ENCODE measurements at places on chromosomes 11 and 22.

GRCh38 chr11:79438631-79439409 lies 2.0 kb downstream of the TENM4 start:
- DNase-seq, result peak; percentile 72

DNA sequence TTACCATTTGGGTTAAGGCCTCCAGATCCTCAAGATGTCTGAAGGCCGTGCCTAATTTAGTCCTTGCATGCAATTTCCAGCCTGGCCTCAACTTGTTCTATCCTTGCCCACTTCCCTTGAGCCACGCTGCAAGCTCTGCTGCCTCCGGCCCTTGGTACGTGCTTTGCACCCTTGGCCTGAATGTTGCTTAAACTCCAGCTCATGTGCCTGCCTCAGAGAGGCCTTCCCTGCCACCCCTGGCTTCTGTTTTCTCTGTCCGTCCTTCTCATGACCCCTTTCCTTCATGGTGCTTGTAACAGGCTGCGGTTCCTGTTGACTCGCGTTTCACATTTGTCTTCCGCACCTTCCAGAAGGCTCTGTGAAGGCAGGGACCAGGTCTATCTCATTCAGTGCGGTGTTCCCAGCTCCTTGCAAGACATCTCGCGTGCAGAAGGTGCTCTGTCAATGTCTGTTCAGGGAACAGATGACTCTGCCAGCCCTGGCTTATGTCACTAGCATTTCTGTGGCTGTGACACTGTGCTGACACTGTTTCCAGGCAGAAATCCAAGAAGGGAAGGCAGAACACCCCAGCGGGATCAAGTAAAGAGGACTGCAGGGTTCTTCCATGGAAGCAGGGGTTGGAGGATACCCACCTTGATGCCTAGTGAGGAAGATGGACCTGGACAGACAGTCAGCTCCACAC lies 61.8 kb downstream of the FBLN1 start:
- no peak for DNase-seq

DNA sequence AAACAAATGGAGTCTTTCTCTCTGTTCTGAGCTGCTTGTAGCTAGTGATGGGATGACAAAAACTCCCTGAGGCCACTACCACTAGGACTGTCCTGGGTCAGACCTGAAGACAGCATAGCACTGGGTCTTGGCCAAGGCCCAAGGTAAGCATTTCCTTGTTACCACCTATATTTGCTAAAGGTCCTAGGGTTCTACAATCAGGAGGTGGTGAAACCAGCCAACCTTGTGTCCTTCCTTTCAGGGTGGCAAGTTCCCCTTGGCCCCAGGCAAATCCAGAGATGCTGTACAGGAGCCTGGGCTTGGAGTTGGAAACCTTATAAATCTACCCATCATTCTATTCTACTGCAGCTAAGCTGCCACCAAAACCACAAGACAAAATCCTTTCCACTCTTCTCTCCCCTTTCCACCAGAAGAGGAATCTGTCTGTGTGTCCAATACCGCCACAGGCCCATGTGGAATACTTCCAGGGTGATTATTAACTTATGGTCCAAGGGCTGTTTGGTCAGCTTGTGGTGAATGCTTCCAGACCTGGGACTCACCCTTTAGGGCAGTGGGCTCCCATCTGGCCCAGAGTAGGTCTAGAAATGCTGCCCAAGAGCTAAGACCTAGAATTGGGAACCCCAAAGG lies 16.8 kb downstream of the SLC22A25 start:
- DNase-seq, result no peak

GRCh38 chr22:37443977-37444376 lies 16.7 kb upstream of the ELFN2 start:
- no peak for DNase-seq

DNA sequence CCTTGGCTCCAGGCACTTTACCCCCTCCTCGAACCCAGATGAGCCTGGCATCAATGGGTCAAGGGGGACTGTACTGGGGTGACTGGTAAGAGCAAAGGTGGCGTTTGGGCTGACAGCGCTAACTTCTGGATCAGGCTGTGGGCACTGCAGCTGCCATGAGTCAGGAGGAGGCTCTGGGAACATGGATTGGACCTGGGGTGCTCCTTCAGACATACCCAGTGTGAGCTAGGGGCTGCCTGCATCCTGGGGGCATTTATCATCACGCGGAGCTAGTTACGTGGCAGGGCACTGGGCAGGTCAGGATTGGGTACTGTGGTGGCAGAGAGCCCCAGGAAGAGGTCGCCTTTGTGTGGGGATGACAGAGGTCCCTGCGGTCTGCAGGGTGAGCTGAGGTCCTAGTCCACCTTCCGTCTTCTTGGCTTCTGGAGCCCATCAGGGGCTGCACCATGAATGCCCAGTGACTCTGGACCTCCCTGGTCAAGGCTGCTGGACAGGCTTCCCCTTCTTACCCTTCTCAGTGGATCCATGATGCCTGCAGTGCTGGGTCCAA lies 13.1 kb downstream of the GRIK4 start:
- no peak for DNase-seq

DNA sequence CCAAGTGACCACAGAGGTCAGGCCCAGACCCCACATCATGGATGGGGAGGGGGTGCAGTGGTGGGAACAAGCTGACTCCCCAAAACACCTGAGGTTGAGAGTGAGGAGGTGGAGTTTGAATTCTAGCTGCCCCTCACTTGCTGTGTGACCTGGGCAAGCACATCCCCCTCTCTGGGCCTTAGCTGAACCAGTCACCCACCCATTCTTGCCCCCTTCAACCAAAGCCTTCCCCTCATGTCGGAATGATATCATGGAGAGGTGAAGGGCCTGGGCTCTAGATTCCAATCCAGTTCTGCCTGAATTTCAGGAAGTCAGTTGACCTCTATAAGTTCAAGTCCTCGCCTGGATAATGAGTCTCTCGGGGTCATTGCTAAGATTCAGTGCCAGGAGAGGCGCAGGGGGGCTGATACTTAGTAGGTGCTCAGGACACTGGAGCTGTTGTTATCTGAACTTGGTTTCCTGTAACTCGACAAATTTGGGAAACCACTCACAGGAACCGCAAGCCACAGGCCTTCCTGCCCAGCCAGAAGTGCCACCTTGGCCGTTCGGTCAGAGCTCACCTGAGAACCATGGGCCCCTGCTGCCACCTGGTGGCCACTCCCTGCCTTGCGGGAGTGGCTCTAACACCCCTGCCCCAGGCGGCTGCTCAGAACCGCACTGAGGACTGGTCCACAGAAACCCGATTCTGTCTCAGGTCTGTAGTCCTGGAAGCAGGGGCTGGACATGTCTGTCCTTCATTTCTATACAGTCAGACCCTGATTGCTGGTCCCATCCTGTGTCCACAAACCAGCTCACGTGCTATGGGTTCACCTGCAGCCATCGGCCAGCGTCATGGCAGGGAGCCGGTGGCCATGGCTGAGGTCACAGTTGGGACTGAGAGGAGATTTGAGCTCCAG lies 6.9 kb downstream of the CDC42EP1 start:
- DNase-seq, result peak; percentile 97

DNA sequence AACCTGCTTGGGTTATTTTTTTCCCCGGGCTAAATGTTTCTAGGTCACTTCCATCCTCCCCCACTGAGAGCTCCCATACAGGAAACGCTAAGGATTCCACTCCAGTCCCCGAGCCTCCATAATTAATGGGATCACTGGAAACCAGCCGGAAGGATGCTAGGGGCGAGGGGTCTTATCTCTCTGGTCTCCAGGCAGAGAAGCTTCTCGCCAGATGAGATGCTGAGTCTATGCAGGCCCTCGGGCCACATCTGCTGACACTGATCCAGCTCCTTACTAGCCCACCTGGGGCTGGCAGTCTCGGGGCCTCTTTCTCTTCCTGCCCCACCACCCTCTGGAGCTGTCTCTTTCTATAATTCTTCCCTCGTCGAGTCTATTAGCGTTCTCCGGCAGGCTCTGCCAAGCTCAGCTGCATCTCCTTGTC lies 125.9 kb upstream of the SYT13 start:
- peak; percentile 50 for DNase-seq

DNA sequence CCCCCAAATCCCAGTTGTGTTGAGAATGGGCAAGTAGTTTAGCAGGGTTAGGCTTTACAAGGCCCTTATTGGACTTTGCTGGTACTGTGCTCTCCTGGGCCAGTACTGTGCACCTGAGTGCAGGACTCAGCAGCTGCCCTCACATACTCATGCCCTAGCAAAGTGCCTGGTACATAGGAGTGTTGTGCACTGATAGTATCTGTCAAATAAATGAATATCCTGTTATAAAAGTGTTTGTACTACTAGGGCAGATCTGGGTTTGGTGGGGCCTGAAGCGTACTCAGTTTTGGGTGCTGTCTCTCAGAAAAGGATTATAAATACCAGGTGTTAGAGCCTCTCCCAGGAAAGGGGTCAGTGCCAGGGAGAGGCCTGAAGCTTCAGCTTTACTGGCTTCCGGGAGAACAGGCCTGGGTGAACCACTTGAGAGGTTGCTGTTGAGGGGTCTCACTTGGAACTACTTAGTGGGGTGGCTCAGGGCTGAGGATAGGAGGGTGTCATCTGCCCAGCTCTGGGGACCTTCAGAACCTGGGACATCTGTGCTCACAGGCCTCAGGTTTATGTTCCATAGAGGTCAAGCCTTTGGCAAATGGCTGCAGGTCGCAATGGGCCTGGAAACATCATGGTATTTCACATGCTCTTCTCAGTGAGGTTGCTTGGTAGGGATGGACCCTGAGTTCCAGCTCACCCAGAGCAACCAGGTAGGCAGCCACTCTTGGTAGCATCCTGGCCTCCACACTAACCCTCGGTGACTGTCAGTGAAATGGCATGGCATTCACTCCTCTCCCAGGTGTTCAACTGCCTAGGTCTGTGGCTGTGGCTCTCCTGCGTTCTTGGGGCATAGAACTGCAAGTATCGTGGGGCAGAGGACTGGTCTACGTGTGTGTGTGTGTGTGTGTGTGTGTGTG lies 106.1 kb downstream of the ZBTB16 start:
- DNase-seq, result no peak

GRCh38 chr11:16154715-16155396 lies 201.5 kb downstream of the SOX6 start:
- DNase-seq, result no peak

DNA sequence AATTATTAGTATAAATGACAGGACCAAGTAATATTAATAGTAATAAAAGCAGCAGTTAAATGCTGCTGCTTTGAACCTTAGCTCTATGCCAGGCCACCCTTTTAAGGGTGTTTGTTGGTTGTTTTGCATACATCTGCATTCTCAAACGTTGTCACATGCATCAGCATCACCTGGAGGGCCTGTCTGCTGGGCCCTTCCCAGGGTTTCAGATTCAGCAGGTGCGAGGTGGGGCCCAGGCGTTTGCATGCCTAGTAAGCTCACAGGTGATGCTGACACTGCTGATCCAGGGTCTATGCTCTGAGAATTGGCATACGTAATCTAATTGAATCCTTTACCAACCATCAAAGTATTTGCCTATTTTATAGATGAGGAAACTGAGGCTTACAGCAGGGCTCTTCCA lies 246.5 kb downstream of the CADM1 start:
- DNase-seq, result peak; percentile 51

DNA sequence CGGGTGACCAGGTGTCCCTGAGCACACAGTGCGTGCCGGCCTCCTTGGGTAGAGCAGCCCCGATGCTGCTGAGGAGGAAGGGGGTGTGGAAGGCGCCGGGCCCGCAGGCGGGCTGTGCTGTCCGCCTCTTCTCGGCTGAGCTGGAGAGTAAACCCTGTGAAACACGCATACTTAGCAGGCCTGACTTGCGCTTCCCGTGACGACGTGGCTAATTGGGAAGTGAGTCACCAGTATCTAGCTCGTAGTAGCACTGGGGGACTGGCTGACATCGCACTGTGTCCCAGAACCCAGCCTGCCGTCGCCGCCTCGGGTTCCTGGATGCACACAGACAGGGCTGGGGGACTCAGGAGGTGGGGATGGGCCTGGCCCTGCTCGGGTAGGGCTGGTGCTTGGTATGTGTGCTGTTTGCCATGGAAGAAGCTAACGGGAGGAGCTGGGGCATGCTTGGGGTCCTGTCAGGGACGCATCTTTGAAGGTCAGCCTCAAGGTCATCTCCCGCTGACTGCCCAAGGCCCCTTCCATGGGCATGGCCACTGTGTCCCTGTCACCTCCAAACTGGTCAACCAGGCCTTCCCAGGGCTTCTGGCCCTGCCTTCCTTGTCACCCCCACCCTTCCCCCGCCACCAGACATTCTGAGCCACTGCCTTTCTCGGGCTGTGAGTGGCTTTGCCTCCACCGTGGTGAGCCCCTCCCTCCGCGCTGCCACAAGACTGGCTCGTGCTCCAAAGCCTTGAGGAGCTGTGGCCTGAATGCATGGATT lies 1327.0 kb downstream of the BRD1 start:
- DNase-seq, result no peak

- peak; percentile 73 for DNase-seq
Measured at GRCh38 chr22:41524809-41525449, 19.3 kb downstream of the POLR3H start.

DNA sequence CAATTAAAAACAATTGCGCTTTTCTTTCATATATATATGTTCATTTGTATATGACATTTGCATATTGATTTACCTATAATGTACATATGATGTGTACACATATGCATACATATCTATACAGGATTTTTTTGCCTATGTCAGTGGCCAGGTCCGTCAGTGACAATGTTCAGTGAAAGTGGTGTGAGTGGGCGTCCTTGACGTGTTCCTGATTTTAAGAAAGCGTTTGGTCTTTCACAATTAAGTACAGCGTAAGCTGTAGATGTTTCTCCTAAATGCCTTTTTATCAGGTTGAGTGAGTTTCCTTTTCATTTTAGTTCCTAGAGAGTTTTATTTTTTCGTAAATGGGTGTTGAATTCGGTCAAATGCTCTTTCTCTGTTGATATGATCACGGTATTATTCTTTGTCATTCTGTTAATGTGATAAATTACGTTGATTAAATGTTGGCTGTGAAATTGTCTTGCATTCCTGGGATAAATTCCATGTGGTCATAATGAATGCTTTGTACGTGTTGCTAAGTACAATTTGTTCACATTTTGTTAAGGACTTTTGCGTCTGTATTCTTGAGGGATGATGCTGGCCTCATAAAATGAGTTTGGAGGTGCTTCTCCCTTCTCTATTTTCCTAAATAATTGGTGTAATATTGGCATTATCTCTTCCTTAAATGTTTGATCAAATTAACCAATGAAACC lies 10.6 kb upstream of the GNB1L start:
- DNase-seq, result no peak

GRCh38 chr11:115706626-115707135 lies 202.5 kb upstream of the CADM1 start:
- no peak for DNase-seq

GRCh38 chr22:20131859-20132685 lies 468 bp downstream of the ZDHHC8 start:
- DNase-seq, result peak; percentile 82

GRCh38 chr11:119571311-119571710 lies 148.3 kb upstream of the THY1 start:
- no peak for DNase-seq

GRCh38 chr11:25456211-25456610 lies 875.7 kb upstream of the ANO3 start:
- DNase-seq, result no peak

- DNase-seq, result no peak
Measured at GRCh38 chr11:76778874-76779273, 4.3 kb upstream of the TSKU start.

Data from H7 (cell line).